ENCODE measurements at places on chromosomes 13 and 19. TPM values are rescaled to one million over a fixed set of nuclear protein-coding genes. Genes with fewer than 3 reads are reported as not detected.
A peak's percentile ranks its signal among the peaks of the same experiment; 100 is the strongest.

The RGL3 gene
- polyA plus RNA-seq = 62.2 TPM

- no peak for DNase-seq
These were observed 27.1 kb upstream of the GRTP1 start for GRCh38 chr13:113390874-113391497.

DNA sequence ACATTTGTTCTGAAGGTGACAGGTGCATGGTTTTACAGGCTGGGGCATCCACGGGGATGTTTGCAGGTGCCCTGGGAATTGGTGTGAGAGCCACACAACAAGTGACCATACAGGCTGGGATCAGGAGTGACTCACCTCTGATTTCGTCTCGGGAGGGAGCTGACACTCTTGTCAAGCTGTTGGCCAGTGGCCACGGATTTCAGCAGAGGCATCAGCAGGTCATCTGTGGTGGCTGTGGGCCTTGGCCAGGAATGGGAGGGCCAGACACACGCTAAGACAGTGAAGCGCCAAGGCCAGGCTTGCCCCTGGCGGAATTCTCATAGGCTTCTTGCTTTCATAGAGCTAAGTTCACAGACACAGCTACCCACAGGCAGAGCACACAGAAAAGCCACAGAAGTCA, 108.6 kb downstream of the HSPH1 start:
- no peak for DNase-seq

GRCh38 chr13:113586661-113587479, 2.3 kb downstream of the TFDP1 start:
- DNase-seq = no peak

DNA sequence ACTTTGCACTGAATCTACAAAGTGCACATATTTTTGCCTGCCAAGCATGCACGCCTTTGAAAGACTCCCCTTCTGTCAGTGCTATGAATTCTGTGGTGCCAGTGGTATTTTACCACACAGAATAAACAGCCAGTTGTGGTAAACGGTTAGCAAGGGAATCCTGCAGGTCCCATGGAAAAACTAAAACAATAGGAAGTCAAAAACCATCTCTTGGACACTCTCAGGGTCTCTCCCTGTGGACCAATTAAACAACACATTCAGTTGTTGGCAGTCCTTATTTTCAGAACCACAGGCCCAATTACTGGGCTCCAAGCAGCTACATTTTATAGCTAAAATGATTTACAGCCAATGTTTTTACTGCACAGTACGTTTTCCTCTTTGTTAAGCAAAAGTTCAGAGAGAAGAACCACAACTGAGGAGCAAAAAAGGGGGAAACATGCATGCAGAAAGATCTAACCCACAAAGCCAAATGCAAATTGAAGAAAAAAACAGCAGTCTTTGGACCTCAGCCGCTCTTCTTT, 116.9 kb downstream of the KCTD12 start:
- DNase-seq = no peak

- DNase-seq = no peak
These were observed 363.6 kb upstream of the NBEA start for GRCh38 chr13:34578471-34578870.

GRCh38 chr19:17530586-17530985, 19.1 kb downstream of the PGLS start:
- DNase-seq = no peak

The CD79A gene
- polyA plus RNA-seq = 1.6 TPM

The CRLF1 gene
- 2.6 TPM for polyA plus RNA-seq

- DNase-seq = no peak
These were observed 3.4 kb downstream of the LRCH1 start for GRCh38 chr13:46556418-46556779.

The EDDM13 gene
- 1.5 TPM for polyA plus RNA-seq

DNA sequence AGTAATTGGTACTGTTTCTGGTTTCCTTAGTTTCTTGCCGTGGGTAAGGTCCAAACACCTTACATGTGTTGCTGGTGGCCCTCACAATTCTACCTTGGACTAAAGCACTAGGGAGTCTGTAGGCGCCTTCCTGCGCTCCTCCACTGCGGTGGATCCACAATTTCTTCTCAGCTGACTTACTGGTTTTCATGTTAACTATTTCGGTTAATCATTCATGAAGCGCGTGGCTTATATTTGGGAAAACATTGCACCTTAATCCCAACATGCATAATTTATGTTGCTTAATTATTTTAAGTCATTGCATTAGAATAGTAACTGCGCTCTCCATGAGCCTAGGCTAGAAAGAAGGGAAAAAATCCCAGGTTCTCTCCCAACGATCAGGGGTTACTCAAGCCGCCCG, 37.7 kb downstream of the ARHGEF7 start:
- DNase-seq = peak; percentile 50

DNA sequence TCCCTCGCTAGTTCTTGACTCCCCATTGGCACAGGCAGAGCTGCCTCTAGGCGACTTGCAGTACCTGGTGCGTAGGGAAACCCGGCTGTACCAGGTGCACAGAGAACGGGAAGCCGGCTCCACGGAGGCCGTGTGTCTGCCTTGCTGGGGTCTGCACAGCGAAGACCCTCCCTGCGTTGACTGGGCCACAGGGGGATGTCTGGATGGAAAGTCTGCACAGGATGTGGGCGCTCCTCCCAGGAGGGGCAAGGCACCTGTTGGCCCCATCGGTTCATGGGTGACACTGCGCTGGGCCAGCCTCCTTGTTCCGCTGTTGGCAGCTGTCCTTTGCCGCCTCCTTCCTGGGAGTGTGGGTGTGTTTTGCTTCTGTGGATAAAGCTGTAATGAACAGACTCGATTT, 138.3 kb downstream of the TEX29 start:
- DNase-seq = no peak

DNA sequence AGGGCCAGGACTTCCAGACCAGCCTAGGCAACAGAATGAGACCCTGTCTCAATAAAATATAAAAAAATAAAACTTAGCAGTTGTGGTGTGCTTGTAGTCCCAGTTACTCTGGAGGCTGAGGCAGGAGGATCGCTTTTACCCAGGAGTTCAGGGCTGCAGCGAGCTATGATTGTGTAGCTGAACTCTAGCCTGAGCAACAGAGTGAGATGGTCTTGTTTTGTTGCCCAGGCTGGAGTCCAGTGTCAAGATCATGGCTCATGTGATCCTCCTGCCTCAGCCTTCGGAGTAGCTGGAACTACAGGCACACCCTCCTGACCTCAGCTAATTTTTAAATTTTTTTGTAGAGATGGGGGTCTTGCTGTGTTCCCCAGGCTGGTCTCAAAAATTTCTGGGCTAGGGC, 4.3 kb upstream of the JUNB start:
- DNase-seq = no peak

- DNase-seq = no peak
These were observed 181.1 kb downstream of the DCT start for GRCh38 chr13:94298346-94298745.

DNA sequence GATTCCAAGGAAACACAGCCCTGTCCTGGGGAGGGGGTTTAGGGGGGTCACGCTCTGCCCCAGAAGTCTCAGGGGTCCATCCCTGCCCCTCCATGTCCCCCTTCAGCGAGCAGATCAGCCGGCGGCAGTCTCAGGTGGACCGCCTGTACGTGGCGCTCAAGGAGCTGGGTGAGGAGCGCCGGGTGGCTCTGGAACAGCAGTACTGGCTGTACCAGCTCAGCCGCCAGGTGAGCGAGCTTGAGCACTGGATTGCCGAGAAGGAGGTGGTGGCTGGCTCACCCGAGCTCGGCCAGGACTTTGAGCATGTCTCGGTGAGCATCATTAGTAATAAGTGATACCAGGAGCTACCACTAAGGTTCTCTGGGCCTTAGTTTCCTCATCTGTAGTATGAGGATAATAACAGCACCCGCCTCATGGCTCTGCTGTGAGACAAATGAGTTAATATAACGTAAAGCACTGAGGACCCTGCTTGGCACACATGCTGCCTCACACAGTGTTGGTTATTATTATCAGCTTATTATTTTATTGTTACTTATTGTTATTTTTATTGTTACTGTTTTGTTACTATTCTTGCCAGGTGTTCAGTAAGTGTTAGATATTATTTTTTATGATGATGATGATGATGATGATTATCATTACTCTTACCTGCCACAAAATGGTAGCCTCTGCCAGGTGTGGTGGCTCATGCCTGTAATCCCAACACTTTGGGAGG, 20.5 kb upstream of the SHKBP1 start:
- no peak for DNase-seq

GRCh38 chr13:25225970-25226369, 53.9 kb upstream of the AMER2 start:
- DNase-seq = no peak

DNA sequence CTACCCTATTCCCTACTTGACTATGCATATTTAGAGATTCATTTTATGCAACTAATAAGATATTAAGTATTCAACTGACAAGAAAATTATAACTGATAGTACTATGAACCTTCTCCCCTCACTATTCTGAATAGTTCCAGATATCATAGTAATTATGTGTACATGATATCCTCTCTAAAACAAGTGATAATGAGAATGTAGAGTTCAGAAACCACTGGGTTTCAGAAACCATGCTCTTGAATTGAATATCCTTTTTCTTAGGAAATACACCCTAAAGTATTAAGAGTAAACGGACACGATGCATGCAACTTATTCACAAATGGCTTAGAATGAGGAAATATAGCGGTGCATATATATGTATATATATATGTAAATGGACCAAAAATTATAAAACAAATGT, 160.9 kb downstream of the TBC1D4 start:
- DNase-seq = no peak

The CEACAM20 gene
- polyA plus RNA-seq = not detected

Measured in renal cortex interstitium (tissue), 15 donors.